ENCODE measurements at places on chromosomes 6 and 20.
A peak's percentile ranks its signal among the peaks of the same experiment; 100 is the strongest.

DNA sequence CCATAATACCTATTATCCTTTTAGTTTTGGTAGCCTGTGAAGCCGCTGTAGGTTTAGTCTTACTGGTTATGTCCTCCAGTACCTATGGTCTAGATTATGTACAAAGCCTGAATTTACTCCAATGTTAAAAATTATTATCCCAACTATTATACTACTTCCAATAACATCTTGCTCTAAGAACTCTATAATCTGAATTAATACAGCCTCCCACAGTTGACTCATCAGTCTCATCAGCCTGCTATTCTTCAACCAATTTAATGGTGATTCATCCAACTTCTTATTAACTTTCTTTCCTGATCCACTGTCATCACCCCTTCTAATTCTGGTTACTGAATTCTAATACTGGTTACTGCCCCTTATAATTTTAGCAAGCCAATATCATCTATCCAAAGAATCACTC, 370.3 kb upstream of the OPRM1 start:
- DNase-seq, result no peak

GRCh38 chr20:20188647-20189046, 136.3 kb downstream of the CFAP61 start:
- no peak for DNase-seq

DNA sequence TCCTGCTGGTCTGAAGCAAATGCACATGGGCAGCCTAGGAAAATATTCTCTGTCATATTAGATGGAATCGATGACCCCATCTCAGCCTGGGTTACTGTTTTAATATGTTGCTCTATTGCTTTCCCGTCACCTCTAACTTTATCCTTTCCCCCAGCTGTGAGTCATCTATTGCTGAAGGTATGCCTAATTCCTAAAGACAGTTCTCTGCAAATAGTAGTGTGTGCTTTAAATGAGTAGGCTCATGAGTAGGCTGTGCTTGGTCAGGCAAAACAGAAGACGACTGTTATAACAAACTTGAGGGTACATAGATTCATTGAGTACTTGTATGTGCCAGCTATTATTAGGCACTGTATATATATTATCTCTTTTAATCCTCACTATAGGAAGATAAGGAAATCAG, 47.2 kb downstream of the CTNNBL1 start:
- DNase-seq, result no peak

GRCh38 chr6:96749891-96750290, 87.4 kb downstream of the GPR63 start:
- DNase-seq, result no peak

DNA sequence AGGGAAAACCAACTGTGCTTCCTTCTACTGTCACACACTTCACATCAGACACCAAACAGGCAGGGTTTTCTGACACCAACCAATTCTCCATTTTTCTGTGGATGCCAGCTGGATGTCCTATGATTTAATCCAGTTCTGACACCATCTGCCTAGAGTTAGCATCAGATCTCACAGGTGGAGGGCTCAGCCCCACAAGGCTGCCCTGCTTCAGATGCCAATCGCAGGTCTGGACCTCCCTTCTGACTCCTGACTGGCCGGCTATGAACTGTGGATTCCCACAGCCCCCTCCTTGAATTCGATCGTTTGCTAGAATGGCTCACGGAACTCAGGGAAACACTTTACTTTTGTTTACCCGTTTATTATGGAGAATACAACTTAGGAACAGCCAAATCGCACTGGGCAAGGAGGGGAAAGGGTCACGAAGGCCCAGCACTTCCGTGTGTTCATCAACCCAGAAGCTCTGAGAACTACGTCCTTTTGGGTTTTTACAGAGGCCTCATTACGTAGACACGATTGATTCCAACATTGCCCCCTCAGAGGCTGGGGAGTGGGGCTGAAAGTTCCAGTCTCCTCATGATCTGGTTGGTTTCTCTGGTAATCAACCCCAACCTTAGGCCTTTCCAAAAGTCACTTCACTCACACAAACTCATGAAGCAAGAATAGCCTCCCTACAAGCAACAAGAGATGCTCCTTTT, 25.4 kb upstream of the MAS1 start:
- no peak for DNase-seq

DNA sequence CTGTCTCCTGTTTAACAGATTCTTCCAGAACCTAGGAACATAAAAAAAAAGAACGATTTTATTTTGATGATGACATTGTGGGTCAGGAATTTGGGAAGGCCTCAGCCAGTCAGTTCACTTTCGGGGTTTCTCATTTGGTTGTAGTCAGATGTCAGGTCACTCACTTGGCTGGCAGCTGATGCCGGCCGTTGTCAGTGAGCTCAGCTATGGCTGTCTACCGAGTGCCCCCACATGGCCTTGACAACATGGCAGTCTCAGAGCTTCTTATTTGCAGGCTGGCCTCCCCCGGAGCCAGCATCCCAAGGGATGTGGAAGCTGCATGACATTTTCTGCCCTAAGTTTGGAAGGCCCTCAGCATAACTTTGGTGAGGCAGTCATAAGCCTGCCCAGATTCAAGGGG, 11.5 kb downstream of the RNF217 start:
- no peak for DNase-seq

DNA sequence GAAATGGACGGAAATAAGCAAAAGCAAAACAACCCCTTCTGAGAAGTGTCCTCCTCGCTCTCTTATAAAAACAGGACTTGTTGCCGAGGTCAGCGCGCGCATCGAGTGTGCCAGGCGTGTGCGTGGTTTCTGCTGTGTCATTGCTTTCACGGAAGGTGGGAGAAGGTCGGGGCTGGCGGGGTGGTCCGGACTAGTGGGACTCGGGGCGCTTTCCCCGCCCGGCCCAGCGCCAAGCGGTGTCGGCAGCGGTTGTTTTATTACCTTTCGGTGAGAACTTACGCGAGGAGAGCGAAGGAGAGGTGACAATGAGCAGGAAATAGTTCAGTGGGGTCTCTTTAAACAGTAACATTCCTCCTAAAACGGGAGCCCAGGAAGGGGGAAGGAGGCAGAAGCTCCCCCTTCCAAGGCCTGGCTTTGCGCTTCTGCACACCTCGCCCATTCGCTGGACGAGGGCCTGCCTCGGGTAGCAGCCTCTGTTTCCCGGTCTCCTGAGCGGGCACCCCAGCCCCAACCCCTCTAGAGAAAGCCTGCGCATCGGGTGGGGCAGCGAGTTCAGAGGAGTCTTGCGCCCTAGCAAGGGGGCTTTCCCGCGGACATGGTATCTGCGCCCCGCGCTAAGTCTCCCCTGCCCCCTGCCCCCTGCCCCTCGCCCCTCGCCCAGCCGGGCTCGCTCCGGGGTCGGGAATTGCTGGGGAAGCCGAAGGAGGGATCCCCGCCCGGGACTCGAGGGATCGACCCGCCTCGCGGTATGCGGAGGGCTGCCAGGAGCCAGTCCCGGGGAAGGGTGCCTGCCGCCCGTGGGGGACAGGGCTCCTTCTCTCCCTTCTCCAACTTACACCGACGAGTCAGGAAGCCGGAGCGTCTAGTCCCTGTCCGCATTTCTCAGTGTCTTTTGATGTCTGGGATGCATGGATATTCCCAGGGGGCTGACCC, 1.2 kb upstream of the TBXT start:
- no peak for DNase-seq

DNA sequence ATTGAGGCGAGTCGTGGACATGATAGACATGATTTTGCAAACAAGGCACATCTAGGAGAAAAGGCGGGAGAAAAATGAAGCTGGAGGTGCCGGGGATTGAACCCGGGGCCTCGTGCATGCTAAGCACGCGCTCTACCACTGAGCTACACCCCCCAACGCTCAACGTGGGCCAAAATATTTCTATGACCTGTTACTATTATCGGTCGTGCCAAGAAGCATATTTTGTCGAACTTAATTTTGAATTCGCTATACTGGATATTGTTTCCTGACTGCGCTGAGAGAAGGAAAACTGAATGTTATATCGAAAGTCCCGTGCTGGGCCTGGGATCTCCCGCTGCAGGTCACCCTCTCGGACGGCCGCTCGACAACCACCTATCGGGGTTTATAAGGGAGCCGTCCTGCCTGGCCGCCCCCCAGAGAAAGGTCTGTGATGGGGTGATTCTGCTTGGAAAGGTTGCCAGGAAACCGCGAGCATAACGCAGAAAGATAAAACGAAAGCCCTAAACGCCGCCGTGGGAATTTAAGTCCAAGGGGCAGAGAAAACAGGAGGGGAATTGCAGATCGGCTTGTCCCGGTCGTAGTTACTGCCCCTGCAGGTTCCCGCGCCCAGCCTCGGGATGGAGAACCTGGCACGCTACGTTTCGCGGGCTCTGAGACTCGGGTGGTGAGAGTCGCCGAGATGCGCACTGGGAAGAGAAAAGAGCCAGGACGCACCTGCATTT, 60.0 kb downstream of the TRIM27 start:
- DNase-seq, result peak; percentile 78

GRCh38 chr6:118460958-118461470, 87.1 kb upstream of the PLN start:
- DNase-seq, result no peak

- DNase-seq, result no peak
Measured at GRCh38 chr6:38215225-38215624, 395.7 kb downstream of the ZFAND3 start.

DNA sequence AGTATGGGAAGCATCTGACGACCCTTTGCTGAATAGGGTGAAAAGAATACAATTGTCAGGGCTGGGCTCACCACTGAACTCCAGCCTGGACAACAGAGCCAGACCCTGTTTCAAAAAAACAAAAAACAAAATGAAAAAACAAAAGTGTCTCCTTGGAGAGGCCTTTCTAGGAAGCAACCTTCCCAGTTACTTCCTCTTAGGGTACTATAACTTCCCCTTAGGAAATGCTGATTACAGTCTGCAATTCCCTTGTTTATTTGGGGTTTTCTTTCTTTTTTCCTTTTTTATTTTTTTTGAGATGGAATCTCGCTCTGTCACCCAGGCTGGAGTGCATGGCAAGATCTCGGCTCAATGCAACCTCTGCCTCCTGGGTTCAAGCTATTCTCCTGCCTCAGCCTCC, 20.5 kb upstream of the TTPAL start:
- DNase-seq, result no peak

DNA sequence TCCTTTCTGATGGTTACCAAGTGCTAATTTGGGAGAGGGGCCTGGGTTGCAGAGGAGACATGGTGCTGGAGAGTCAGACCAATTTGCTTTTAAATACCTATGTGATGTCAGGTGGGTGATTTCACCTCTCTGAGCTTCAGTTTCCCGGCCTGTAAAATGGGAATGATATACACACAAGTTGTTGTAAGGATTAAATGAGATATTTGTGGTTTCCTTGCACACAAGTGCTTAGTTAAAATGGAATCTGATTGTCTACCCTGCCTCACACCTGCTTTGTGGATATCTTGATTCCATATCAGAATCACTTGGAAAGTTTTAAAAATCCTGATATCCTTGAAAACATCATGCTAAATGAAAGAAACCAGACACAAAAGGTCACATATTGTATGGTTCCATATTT, 44.5 kb downstream of the SCAND1 start:
- no peak for DNase-seq

DNA sequence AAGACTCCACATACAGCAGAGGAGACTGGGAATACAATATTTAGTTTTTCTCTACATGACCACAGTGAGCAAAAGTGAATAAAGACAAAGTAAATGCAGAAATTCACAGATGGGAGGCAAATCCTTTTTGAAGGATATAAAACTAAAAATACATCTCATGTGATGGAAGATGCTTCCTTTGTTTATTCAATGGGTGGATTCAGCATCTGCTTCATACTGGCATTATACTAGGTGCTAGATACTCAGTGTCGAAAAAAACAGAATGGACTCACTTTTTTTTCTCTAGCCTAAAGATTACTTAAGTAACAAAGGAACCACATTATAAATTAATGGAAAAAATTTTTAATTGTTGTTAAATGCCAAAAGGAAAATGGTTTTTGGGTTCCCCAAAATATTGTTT, 216.2 kb downstream of the TRDN start:
- DNase-seq, result no peak
